ENCODE measurements at places on chromosomes 12 and 14.

- DNase-seq = no peak
These were observed 85.6 kb downstream of the CMKLR1 start for GRCh38 chr12:108253540-108253939.

GRCh38 chr14:86124328-86124727, 594.4 kb downstream of the FLRT2 start:
- no peak for DNase-seq

- no peak for DNase-seq
These were observed 154.9 kb upstream of the PLEKHG7 start for GRCh38 chr12:92547906-92548305.

- no peak for DNase-seq
These were observed 229.7 kb downstream of the SLC25A21 start for GRCh38 chr14:36942522-36943245.

GRCh38 chr12:45774508-45775162, 45.1 kb downstream of the ARID2 start:
- DNase-seq = no peak

DNA sequence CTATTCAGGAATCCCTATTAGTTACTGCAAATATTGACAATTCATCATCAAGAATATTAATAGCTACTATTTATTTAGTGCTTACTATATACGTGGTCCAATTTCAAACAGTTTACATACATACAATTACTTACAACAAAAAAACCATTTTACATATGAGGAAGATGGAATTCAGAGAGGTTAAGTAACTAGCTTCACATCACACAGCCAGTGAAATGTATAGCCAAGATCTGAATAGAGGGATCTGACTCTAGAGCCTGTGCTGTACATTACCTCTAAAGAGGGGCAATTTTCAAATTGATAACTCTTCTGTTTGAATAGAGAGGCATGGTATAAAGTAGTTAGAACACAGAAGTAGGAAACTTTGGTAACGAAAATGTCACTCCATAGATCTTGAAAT, 18.3 kb downstream of the SOX5 start:
- DNase-seq = no peak

- no peak for DNase-seq
These were observed 182.5 kb downstream of the GXYLT1 start for GRCh38 chr12:41962171-41962572.

- no peak for DNase-seq
These were observed 105.8 kb downstream of the C12orf50 start for GRCh38 chr12:87923361-87923760.

- DNase-seq = no peak
These were observed 811 bp upstream of the INF2 start for GRCh38 chr14:104688505-104689108.

DNA sequence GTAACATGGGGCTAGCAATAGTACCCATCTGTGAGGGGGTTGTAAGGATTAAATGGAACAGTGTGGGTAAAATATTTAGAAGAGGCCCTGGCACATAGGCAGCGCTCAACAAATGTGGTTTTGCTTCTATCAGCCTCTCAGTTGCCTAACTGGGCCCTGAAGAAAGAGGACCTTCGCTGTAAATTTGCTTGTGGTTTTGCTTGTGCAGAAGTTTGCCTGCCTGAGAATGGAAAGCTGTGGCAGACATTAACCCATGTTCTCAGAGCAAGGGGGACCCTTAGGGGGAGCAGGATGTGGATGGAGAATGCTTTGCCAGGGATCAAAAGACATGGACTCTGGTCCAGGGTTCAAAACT, 160.1 kb downstream of the BRMS1L start:
- DNase-seq = no peak

DNA sequence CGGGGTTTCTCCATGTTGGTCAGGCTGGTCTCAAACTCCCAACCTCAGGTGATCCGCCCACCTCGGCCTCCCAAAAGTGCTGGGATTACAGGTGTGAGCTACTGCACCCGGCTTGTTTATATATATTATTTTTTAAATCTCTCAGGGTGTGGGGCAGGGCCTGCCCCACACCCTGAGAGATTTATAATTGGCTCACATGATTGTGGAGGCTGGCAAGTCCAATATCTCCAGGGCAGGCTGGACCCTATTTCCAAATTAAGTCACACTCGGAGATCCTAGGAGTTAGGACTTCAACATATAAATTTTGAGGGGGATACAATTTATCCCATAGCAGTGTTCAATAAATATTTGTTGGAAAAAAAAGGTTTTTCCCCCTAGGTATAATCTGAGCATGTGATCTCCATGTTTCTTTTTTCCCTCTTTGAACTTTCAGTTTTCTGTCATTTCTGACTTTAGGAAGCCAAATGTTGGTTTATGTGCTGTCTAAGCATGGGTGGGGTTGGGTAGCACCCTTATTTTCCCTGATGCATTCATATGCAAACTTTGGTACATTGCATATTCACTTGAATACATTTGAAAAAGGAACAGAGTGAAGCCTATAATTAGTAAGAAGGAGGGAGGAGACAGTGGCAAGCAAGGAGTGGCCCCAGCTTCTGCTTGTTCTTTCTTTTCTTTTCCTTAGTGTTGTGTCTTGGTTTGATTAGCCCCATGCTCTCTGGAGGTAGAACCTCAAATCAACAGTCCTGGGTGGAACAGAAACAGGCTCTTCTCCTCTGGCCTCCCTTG, 8.7 kb upstream of the A2ML1 start:
- DNase-seq = no peak

DNA sequence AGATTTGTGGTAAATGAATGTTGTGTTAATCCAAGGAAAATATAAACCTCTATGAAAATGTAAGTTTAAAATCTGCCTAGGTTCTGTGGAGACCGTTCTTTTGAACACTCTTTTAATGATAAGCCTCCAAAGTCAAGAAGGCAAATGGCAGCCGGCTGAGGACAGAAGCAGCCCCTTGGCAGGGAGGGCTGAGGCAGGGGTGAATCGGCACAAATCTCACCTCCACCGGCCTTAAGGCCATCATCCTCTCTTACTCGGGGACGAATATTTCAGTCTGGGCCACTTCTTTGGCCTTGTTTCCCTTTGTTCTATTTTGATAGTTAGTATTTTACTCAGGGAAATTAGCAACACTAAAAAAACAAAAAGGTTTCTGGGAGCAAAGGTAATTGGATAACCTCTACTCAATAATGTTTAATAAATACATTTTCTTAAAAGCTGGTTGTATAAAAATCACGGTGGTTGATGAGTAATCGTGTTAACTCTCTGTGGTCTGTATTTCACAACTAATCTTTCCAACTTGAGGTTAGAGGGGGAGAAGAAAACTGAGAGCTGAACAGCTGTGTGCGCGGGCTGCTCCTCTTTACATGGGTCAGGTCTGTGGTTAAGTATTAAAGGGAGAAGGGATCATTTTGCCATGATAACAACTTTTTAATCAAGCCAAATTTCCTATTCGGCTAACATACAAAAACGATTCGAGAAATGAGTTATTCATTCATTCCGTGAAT, 18.6 kb downstream of the LGMN start:
- DNase-seq = no peak

DNA sequence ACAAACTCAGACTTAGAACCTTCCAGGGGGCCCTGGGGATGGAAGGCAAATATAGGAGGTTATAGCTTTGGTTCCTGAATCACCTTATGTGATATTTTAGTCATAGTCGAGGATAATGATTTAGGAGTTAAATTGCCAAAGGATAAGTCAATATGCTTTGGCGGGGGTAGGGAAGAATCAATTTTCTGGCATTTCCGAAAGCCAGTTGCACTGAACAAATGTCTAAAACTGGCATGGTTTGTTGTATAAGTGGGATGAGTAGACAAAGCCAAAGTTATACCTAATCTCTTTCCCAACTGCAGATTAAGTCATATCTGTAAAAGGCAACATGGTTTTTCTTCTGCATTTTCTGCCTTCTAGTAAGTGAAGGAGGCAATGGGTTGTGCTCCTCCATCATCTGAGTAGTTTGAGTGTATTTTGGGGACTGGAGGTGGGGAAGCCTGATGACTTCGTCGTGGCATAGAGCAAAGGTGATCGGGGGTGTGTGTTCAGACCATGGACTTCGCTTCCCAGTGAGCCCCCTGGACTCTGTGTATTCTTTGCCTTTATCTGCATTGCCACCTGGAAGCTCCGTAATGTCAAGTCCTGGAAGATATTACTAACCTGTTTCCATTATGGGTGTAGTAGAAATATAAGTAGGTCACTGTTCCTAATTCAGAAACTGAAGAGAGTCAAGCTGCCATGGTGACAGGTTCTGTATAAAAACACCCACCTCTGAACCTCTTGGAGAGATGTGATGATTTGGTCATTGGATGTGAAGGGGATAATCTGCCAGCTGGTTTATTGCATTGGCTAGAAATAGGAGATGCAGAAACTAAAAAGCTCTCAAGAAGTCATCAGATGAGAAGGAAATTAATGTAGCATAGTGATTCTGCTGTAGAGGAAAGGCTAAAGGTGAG, 24.5 kb downstream of the PPFIBP1 start:
- no peak for DNase-seq

DNA sequence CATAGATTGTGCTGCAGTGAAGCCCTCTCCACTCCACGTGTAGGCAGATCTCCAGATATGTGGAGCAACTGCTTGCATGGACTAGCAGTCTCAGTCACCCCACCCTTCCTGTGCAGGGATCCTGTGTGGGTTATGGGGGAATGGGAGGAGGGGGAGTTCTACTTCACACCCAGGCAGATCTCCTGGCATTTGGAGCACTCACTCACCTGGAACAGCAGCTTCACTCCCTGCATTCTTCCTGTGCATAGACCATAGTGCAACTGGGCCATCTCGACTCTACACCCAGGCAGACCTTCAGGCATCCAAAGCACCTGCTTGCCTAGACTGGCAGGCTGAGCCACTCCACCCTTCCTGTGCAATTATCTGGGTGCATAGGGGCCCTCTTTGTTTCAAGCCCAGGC, 96.0 kb upstream of the PCED1B start:
- DNase-seq = peak; percentile 8

DNA sequence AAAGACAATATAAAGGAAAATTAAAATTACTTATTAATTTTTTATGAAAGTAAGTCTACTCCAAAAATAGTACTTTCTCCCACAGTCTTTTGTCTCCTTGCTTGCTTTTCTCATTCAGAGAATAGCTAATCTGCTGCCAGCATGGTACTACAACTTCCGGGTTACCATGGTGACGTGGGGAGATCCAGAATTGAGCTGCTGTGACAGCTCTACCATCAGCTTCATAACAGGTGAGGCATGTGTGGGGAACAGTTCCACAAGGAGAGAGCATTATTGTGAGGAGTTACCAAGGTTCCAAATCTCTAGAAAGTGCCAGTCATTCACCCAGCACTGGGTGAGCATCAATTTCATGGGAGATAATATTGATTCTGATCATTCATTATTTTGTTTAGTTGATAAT, 197.8 kb downstream of the PTPRO start:
- no peak for DNase-seq

GRCh38 chr12:131851741-131852550, 23.8 kb downstream of the MMP17 start:
- DNase-seq = no peak

Measured in epithelial cell of prostate (primary cell).